ENCODE measurements at places on chromosomes 7 and 10. TPM values are rescaled to one million over a fixed set of nuclear protein-coding genes. Genes with fewer than 3 reads are reported as not detected.

Gene CAV1
- total RNA-seq = 658 TPM

Gene ANXA8L1
- total RNA-seq = 122 TPM

Gene AGAP5
- 2.4 TPM for total RNA-seq

Gene PRSS37
- total RNA-seq = not detected

Gene CLCN1
- 0.03 TPM for total RNA-seq

Gene CEP55
- 60.9 TPM for total RNA-seq

Gene XRCC2
- 4.8 TPM for total RNA-seq

Gene CXCL12
- total RNA-seq = 0.25 TPM

Gene EXOC4
- total RNA-seq = 24.3 TPM

Gene TRUB1
- total RNA-seq = 14.7 TPM

Gene GPR22
- not detected for total RNA-seq

Gene FXYD4
- total RNA-seq = not detected

Gene TRAPPC14
- total RNA-seq = 12.4 TPM

Gene CCDC126
- 4.0 TPM for total RNA-seq

Gene WEE2
- total RNA-seq = not detected

Gene EPHA1
- total RNA-seq = 0.05 TPM

Gene CTAGE4
- total RNA-seq = not detected

Gene FAM171A1
- 19.8 TPM for total RNA-seq

Gene OR2A12
- total RNA-seq = not detected

Gene MLXIPL
- 1.1 TPM for total RNA-seq

Gene AFAP1L2
- total RNA-seq = 24.0 TPM

Gene HILPDA
- total RNA-seq = 23.0 TPM

Gene CTAGE8
- not detected for total RNA-seq

Gene TMEM184A
- 8.1 TPM for total RNA-seq

Gene TMEM270
- 0.17 TPM for total RNA-seq

Gene ORC5
- 26.9 TPM for total RNA-seq

Gene SDK1
- 0.53 TPM for total RNA-seq

Gene UNCX
- not detected for total RNA-seq

Gene CCL26
- 8.9 TPM for total RNA-seq

Gene UCN3
- not detected for total RNA-seq

Gene RELN
- total RNA-seq = 0.05 TPM

Gene OR9A4
- total RNA-seq = not detected

Gene TRPV6
- not detected for total RNA-seq

Gene TRIP6
- total RNA-seq = 52.4 TPM

Gene ELAPOR2
- total RNA-seq = 0.06 TPM

Gene PCLO
- 1.5 TPM for total RNA-seq

Gene BZW2
- 86.7 TPM for total RNA-seq

Gene EMX2
- total RNA-seq = not detected

Gene GPR26
- total RNA-seq = not detected

Gene CLEC5A
- not detected for total RNA-seq

Gene CPA1
- not detected for total RNA-seq

Gene LOXL4
- total RNA-seq = 1.4 TPM

Gene MMD2
- not detected for total RNA-seq

Data from A549 treated with AZD2906 at 1 μM for 4 hours (cell line).